T-helper 1 cell (primary cell): ENCODE measurements at places on chromosomes 2 and 18.

- no peak for DNase-seq
Measured at GRCh38 chr2:226609366-226609765, 190.3 kb downstream of the IRS1 start.

DNA sequence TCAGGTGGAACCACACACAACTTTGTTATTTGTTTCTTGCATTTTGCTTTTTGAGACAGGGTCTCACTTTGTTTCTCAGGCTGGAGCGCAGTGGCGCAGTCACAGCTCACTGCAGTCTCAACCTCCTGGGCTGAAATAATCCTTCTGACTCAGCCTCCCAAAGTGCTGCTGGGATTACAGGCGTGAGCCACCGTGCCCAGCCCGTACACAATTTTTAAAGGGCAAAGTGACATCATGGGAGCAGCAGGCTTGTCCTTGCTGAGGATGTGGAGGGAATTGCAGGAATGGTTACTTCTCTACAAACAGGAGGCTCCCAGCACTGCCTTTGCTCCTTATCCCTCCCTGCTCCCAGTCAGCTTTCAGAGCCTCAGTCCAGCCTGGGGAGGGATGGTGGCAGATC is 355.9 kb upstream of the KLHL29 start:
- no peak for DNase-seq

DNA sequence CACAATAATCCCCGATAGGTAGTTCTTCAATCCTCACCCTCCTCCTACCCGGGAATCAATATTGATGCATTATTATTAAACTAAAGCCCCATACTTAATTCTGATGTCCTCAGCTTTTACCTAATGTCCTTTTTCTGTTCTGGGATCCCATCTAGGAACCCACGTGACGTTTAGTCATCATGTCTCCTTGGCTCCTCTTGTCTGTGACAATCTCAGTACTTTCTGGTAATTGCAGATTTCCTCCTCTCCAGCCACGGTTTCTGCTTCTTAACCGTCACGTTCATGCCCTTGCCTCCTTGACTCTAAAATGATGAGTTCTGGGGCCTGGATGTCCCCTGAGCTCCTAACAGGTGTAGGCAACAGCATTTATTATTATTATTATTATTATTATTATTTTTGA is 2.9 kb upstream of the DGKD start:
- DNase-seq, result no peak

GRCh38 chr2:32910883-32911598 is 35.7 kb upstream of the LTBP1 start:
- no peak for DNase-seq

- DNase-seq, result no peak
Measured at GRCh38 chr2:215736653-215737290, 276.6 kb downstream of the MREG start.

DNA sequence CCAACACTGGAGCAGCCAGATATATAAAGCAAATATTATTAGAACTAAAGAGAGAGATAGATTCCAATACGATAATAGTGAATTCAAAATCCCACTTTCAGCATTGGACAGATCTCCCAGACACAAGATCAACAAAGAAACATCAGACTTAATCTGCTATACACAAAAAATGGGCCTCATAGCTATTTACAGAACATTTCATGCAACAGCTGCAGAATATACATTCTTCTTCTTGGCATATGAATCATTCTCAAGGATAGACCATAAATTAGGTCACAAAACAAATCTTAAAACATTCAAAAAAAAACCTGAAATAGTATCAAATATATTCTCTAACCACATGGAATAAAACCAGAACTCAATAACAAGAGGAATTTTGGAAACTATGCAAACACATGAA is 23.8 kb upstream of the BAZ2B start:
- DNase-seq, result no peak

DNA sequence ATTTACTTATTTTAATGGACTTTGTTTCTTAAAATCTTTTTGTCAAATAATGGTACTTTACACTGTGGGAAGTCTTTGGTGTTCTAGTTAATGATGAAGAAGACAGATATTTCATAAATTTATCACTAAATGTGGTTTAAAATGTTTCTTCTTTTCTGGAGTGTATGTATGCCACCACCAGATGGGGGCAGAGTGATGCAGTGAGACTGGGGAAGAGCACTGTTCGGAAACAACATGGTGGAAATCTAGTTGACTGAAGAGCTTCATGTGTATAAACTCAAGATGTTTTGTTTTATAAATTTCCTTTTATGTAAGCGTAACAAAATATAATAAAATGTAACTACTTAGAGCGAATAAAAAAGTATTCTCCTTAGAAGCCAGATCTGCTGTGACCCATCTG is 195.1 kb downstream of the KCNE4 start:
- no peak for DNase-seq

- no peak for DNase-seq
Measured at GRCh38 chr2:31347750-31348149, 66.8 kb downstream of the XDH start.

- DNase-seq, result no peak
Measured at GRCh38 chr2:67790622-67791021, 272.2 kb downstream of the C1D start.

DNA sequence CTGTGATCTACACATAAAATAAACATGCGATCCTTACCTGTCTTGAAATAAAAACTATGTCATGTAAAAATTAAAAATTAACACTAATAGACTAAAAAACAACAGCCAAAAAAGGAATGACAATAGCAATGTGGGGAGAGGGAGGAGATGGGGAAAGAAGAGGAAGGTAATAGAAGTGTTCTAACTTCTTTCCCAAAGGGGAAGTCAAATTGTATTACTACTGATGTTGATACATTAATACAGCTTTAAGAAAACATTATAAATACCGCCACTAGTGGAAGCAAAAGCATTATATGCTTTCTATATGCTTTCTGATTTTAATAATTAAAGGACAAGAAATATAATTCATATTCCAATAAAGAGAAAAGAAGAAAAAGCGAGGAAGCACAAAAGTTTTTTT is 22.2 kb downstream of the ZNF516 start:
- DNase-seq, result no peak

DNA sequence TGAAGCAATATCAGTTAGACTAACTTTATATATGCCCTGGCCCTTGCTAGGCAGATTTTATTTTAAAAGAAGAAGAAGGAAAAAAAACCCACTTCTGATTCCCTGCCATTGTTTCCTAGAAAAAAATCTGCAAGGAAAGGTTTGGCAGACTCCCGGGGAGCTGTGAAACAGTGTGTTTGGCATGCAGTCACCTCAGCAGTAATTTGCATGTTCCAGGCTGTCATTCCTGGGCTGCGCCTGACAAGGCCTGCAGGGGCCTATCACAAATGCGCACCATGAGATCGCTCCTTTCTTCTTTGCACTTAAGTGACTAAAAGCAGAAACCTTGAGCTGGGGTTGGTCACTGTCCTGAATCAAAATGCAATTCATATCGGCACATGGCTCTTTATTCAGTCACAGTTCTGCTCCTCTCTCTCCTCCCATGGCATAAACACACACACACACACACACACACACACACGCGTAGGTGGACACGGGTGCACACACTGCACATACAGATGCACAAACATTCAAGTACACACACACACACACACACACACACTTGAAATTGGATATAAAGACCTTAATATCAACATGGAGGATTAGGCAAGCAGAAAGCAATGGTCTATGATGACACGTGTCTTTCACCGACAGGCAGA is 172.8 kb downstream of the MYT1L start:
- DNase-seq, result no peak
